GDM1 (cell line): ENCODE measurements at places on chromosomes 7 and 10.

- no peak for DNase-seq
These were observed 80.0 kb downstream of the ZNF277 start for GRCh38 chr7:112286250-112287086.

DNA sequence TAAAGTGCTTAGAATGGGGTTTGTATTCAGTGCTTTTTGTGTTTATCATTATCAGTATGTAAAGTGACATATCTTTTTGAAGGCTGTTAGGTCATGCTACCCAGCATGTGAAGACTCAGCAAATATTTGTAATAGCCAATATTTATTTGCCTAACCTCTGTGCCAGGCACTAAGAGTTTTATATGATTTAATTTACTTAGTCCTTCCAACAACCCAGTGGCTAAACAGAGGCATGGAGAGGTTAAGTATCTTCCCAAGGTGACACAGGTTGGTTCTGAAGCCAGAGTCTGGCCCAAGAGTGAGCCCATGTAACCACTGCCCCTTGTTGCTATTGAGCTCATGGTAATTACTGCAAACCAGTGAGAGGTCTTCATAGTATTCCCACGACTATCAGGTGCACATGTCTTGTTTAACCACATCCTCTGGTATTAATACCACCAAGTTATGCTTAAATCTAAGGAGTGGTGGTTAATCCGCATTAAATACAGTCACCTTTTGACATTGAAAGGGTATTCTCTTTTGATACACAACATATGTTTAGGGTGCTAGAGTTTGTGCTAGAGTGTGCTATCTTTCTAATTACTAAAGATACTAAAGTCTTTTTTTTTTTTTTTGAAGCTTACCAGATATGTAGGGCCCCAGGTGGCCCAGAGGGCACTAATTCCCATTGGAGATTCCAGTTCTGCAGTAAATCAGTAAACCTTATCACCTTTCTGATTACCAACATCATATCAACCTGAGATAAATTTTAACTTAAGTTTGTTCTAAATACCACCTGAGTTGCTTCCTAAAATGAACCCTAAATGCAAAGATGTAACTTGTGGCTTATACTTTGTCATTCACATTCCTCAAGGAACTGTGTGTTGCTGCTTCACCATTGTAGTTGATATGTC is 2.9 kb downstream of the ADD3 start:
- no peak for DNase-seq

- DNase-seq = no peak
These were observed 6.5 kb downstream of the CHST12 start for GRCh38 chr7:2409745-2410414.

GRCh38 chr7:13610372-13610771 is 379.1 kb downstream of the ETV1 start:
- no peak for DNase-seq

DNA sequence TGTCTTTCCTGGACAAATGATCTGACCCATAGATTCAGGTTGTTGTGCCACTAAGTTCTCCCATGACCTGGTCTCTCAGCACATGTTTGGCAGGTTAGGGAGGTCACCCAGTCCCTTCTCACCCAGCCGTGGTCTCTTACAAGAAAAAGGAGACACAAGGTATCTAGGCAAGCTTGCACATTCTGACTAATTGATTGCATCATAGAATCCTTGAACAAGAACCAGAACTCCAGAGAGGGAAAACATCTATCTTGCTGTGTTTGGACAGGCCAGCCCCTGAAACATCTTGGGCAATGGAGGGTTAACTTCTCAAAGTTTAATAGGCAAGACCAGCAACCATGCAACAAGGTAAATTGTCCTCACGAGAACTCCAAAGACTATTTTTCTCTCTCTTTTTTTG is 8.5 kb upstream of the HK1 start:
- no peak for DNase-seq

- no peak for DNase-seq
These were observed 153.3 kb upstream of the INSYN2A start for GRCh38 chr10:127349737-127350136.

DNA sequence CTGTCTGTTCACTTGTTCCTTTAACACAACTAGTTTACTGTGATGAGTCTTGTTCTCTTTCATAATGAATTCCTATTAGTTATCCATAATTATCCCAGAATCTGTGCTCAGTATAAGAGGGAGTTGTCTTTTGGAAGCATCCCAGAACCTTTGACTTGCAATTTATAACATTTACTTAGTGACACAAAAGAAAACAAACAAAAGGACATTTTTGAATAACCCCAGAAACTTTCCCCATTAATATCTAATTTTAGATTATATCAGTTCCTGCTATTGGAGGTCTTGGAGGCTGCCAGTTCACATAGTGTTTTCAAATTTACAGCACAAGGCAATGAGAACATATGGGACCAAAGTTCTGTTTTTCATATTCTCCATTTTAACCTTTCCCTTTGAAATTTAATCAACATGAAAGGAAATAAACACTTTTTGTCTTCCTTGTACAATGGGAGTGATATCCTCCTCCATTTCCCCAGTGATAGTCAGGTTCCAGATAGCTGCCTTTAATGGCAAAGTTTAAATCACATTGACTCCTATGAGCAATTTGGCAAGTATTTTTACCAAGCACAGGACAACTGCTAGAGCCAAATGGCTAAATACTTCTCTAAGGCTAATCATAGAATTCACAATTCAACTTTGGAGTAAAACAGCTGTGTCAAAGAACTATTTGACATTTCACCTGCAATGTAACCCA is 37.1 kb upstream of the GNAT3 start:
- no peak for DNase-seq

DNA sequence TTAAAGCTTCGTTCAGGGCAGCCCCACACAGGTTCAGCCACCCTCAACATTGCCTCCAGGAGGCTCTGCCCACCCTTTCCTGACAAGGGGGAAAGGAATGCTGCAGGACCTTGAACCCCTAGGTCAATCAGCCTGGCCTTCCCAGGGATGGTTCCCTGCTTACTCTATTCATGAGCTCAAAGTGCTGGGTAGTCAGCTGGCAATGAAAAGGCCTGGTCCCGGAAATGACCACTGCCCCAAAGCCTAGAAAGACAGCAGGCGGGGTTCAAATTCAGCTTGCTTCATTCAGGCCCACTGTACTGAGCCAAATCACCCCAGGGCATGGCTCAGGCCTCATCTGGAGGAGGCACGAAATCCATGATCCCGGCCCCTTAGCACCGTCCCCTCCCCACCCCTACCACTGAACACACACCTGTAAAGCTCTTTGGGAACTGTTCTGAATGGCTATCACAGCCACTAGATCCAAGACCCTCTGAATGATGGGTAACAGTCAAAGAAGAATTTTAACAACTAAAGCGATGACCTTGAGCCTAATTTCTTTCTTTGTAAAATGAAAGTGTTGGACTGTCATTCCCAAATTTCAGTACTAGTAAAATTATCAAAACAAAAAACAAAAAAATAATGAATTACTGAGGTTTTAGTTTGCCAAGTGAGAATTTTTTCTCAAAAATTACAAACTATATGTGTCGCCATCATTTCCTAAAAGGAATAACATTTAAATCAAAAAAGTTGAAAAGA is 1.0 kb downstream of the URGCP start:
- no peak for DNase-seq

- DNase-seq = no peak
These were observed 315.1 kb downstream of the TNS3 start for GRCh38 chr7:47266799-47267198.

- no peak for DNase-seq
These were observed 78.4 kb downstream of the NHLRC2 start for GRCh38 chr10:113932854-113933253.

- no peak for DNase-seq
These were observed 1.5 kb downstream of the MEST start for GRCh38 chr7:130493275-130493873.

GRCh38 chr10:109957092-109957797 is 33.9 kb upstream of the XPNPEP1 start:
- no peak for DNase-seq

GRCh38 chr10:75793848-75794247 is 362.4 kb downstream of the LRMDA start:
- DNase-seq = no peak

GRCh38 chr10:5447056-5447455 is 34.7 kb downstream of the NET1 start:
- DNase-seq = no peak

GRCh38 chr10:1059902-1060301 is 3.7 kb downstream of the WDR37 start:
- DNase-seq = no peak

DNA sequence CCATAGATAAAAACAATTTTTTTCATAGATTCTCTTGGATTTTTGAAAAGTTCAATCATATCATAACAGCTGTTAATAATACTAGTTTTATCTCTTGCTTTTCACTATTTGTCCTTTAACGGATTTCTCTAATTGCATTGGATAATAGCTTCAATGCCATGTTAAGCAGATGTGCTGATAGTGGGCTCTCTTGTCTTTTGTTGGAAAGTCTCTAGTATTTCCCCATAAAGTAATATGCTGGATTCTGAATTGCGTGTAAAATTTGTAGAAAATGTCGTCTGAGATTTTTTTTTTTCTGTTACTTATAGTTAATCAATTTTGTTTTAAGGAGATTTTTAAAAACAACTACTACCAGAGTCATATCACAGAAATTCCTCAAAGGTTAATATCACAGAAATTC is 53.3 kb downstream of the TFPI2 start:
- DNase-seq = no peak

DNA sequence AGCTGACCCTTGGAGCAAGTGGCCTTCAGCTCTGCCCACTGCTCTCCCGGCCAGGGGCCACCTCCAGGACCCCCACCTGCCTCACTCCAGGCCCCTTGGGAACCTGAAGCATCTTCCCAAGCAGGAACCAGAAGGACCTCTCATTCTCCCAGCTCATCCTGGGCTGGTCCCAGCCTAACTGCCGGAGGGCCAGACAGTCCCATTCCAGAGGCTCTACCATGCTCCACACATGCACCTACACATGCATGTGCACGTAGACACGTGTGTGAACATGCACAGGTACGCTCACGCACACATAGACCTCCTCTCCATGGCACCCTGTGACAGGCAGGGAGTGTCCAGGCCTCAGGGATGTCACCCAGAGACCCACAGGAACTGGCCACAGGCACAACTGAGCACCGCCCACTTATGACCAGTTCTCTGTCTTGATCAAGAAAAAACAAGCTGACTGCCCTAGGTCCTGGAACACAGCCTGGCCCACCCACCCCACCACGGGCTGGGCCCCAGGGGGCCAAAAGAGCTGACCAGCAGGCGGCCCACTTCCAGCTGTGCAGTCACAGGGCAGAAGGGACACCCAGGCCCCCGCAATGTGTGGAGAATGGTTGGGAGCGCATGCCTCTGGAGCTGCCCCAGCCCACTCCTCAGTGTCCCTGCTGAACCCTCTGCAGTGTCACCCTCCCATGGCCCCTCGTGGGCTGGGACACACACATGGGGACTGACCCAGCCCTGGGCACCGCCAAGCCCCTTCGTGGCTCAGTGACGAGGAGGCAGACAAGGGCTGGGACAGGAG is 43.4 kb downstream of the CAMK2B start:
- no peak for DNase-seq
